ENCODE measurements at places on chromosomes 11 and 22.

DNA sequence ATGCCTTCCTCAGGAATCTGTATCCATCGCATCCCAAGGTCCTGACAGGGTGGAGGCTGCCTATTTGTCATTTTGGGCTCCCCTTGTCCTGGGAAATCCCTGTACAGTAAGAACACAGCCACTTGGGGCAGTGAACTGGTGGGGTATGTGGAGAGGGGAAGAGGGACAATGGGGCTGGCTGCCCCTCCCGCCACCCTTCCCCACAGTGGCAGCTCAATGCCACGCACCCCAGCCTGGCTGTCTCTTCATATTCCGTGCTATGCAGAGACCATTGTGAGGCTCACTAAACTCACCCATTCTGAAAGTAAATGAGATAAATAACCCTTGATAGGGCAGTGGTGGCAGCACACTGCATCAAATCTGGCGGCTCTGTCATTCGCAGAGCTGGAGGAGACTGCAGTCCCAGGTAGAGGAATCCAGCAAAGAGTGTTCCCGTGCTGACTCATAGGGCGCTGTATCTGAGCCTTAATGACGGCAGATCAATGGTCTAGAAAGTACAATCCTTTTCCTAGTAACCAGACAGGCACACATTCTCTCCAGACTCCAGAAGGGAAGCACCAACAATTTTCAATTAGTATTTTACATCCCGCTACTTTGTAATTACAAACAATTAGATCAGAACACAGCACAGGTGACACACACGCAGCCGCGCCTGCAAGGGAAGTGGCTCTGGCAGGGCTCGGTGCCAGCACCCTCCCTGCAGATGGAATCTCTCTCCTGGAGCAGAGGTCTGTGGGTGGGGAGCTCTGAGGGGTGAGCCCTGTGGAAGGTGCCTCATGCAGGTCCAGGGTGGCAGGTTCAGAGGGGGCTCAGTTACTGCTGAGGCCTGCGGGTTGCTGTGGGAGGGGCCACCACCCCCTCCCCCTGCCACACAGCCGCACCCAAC lies 167.9 kb upstream of the B3GAT1 start:
- DNase-seq = no peak

DNA sequence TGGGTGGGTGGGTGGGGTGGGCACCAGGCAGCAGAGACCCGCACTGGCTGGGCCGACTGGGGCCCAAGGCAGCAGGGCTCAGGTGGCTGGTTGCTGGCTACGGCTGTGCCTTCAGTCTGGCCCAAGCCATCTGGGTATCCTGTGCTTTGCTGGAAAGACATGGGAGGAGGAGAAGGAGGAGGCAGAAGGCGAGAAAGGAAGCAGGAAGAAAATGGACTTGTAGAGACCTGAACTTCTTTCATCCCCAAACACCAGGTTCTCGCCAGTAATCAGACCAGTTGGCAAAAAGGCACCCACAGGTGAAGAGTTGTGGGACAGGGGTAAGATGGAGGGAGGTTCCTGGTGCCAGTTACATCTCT lies 78.8 kb downstream of the IGLL1 start:
- no peak for DNase-seq

GRCh38 chr22:24208012-24208749 lies 26.9 kb downstream of the SUSD2 start:
- no peak for DNase-seq

GRCh38 chr11:19419808-19420207 lies 179.1 kb upstream of the E2F8 start:
- DNase-seq = no peak

- DNase-seq = no peak
Measured at GRCh38 chr11:65858681-65859087, 704 bp upstream of the CFL1 start.

DNA sequence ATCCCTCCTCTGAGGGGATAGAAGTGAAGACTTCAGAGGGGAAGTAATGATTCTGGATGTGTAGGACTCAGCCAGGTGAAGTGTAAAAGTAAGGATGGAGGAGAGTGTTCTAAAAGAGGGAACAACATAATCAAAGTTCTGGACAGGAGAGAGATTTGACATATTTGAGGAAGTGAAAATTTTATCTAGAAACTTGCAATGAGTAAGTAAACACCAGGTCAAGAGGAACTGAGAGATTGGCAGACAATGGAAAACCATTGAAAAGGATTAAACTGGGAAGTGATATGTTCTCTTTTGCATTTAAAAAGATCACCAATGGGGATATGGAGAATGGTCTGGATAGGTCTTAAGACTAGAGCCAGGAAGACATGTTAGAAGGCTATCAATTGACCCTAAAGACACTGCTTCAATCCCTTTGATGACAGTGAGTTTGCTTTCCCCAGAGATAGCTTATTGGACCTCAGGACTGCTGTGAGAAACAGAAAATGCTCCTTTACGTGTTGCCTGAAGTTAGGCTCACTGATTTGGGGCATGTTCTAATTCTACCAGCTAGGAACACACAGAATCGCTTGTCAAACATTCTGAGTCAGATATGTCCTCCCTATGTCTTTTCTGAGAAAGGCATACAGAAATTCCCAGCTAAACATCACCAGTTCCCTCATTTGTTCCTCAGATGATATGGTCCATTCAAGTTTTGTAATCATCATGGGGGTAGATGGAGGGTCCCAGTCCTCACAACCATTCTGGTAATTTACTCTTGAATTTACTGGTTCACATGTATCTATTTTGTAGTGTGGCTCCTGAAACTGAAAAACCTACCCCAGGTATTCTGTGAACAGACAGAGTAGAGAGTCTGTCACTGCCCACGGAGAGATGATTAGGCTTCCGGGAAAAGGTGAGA lies 144.9 kb downstream of the MAML2 start:
- no peak for DNase-seq

GRCh38 chr11:118156531-118157185 lies 4.0 kb upstream of the SCN4B start:
- DNase-seq = no peak

GRCh38 chr11:114566276-114566675 lies 6.6 kb upstream of the NXPE1 start:
- no peak for DNase-seq
